ENCODE measurements at places on chromosomes 7 and 10.

DNA sequence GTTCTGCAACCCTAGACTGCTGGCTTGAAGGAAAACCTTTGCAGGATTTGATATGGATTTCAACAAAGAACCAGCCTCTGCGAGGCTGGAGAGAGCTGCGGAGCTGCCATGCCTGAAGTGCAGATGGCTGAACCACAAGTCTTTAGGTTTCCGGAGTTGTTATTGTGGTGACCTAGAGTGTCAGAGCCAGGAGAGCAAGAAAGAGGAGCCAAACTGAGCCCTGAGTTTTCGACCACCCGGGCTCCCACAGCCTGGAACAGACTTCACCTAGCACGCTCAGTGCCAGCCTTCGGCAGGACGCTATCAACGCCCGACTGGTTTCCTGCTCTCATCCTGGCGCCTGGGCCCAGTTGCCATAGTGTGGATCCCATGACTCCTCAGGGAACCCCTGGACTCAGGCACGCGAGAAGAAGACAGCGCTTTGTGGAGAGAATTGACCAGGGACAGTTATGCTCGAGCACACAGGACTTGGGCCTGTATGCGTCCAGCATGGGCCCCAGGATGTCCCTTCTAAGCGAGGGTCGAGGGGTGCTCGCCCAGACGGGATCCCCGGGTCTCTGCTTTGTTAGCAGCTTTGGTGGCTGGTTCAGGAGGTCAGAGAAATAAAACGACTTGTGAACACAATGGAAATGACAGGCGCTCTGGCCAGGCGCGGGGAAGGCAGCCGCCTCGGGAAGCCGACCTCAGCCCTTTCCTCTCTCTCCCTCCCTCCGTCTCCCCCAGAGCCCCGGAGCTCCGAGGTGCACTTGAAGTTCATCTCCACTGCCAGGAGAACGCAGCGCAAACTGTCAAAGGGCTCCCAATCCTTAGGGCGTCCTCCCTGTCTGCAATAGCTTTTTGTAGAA is 1.8 kb upstream of the GAD2 start:
- no peak for DNase-seq

DNA sequence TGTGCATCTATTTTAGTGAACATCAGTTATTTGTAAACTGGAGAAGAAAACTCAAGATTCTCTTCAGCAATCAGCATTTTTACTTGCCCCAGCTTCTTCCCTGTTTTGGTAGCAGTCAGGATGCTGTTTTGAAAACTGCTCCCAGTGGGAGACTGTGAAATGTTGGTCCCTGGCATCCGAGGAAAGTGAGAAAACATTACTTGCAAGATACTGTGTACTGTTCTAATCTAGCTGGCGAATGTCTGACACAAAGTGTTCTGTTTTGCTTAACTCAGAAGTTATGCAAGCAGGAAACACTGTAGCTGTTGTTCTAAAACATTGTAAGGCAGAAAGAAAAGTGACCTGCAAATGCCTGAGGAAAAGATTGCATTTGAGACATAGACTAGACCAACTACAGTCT is 171.8 kb upstream of the POM121L12 start:
- DNase-seq, result no peak

- no peak for DNase-seq
Observed at GRCh38 chr10:43208147-43209073, 58.5 kb downstream of the RASGEF1A start.

GRCh38 chr10:79067241-79068202 is 1.2 kb upstream of the ZMIZ1 start:
- peak; percentile 83 for DNase-seq

GRCh38 chr7:90192876-90193750 is 18.4 kb upstream of the STEAP2 start:
- DNase-seq, result no peak

- DNase-seq, result no peak
Observed at GRCh38 chr7:122384528-122384927, 80.0 kb upstream of the FEZF1 start.

DNA sequence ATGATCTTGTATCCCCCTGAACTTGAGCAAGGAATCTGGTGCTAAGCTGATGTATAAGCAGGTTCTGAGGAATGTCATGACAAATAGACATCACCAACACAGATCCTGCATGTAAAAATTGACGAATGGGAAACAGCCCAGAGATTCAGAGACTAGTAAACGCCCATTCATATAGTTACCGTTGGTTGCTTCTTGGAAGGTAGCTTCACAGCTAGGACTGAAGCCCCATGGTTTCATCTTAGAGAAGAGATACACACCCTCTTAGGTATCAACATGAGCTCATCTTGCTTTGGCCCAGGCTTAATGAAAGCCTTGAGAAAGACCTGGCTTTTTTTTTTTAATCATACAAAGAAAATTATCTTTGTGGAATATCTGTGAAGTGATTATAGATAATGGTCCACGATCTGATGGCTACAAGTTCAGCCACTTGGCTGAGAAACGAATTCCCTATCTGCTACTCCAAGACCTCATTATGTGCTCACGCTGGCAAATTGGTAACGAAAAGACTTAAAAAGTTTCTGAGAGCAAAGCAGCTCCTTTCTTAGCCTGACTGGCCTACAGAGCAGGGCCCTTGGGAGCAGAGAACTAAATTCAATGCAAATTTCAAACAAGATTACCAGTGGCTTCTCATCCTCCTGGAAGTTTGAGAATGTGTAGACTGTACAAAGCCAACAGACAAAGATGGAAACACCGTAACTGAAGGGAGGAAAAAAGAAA is 181.1 kb downstream of the NRP1 start:
- DNase-seq, result no peak

DNA sequence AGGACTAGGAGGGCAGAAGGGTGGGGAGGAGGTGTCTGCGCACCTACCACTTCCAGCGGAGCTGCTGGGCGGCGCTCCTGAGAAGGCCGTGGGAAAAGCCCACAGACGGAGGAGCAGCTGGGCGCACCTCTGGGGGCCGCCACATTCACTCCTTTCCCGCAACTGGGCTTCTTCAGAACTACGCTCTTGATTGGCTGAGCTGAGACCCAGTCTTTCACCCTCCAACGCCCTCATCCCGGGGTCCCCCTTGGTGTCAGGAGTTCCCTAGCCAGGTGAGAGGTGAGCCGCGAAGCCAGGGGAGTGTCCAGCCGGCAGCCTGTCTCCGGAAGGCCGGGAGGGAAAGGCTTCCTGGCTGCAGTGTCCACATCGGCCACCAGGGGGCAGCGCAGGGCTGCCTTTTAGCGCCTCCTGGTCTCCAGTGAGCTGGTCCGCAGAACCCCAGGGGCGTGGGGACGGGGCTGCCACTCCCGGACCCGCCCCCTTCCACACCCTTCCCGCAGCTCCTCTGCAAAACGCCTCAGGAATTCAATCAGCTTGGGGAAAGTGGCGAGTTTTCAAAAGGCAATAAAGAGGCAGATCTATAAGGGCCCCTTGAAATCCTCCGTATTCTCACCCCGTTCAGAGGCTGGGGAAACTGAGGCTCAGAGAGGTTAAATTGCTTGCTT is 98.8 kb downstream of the CHST15 start:
- DNase-seq, result peak; percentile 59

All from smooth muscle cell of the brain vasculature (primary cell).